ENCODE measurements at places on chromosomes 7 and 10.

GRCh38 chr7:17131983-17132655, 166.3 kb upstream of the AHR start:
- no peak for DNase-seq

DNA sequence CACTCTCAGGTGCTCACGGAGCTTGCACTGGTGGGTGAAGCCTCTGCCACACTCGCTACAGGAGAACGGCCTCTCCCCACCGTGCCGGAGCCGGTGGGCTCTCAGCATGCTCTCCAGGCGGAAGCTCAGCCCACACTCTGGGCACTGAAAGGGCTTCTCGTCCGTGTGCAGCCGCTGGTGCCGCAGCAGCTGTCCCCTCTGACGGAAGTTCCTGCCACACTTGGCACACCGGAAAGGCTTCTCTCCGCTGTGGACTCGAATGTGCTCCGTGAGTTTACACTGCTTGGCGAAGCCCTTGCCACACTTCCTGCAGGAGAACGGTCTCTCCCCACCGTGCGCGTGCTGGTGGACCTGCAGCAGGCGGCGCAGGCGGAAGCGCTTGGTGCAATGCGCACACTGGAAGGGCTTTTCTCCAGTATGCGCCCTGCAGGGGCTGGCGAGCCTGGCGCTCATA, 19.3 kb downstream of the ZNF786 start:
- DNase-seq = no peak

DNA sequence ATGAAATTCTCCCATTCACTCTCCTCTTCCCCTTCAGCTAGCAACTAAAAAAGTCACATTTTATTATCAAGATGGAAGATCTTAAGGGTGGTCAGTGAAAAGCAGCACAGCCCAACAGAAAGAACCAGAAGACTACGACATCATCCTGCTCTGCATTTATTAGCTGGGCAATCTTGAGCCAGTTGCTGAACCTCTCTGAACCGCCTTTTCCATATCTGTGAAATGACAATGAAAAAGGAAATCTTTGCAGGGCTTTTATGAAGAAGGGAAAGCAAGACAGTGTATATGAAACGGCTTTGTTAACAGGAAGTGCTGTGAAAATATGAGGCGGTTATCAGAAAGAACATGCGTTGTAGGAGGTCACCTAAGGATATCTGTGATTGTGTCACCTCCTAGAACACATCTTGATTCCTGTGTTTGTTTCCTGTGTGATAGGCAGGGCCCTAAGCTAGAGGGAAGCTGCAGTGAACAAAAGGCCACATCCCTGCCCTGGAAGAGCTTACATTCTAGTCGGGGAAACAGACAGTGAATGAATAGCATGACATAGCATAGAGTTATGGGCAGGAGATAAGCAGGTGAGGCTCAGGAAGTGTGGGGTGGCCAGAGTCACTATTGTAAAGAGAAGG, 36.0 kb upstream of the KCNMA1 start:
- no peak for DNase-seq

GRCh38 chr7:155296788-155297516, 726 bp upstream of the INSIG1 start:
- peak; percentile 84 for DNase-seq

DNA sequence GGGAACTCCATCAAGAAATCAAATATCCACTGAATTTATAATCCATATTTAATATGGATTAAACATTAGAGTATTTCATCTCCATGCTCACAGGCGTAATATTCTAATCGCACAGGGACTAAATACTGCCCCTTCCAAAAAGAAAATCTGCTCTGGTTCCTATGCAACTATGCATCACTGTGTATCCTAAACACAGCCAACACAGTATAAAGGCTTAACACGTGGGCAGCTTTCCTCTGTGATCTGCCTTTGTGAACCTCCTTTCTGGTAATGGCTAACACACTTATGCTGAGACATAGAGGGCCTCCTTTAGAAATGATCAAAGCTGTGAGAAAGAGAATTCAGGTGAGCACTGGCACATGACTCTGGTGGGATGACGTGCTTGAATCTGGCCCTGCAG, 110.2 kb downstream of the RAB11FIP2 start:
- DNase-seq = no peak

DNA sequence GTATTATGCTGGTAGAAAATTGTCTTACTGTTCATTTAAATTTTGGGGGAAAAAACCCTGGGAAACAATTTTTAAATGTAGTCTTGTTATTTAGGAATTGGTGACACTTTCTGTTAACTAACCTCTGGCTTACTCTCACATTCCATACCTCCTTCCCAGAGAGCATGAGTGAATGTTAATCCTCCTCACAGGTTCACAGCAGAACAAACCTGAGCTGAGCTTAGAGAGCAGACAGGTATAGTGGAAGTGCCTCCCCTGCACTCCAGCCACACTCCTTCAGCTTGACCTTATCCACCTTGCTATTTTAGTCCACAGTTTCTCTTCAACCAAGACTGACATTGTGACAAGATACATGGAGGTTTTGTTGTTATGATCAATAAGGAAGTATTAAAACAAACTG, 235.9 kb downstream of the FOXP2 start:
- DNase-seq = no peak

- no peak for DNase-seq
These were observed 465.4 kb downstream of the ETV1 start for GRCh38 chr7:13524076-13524475.

DNA sequence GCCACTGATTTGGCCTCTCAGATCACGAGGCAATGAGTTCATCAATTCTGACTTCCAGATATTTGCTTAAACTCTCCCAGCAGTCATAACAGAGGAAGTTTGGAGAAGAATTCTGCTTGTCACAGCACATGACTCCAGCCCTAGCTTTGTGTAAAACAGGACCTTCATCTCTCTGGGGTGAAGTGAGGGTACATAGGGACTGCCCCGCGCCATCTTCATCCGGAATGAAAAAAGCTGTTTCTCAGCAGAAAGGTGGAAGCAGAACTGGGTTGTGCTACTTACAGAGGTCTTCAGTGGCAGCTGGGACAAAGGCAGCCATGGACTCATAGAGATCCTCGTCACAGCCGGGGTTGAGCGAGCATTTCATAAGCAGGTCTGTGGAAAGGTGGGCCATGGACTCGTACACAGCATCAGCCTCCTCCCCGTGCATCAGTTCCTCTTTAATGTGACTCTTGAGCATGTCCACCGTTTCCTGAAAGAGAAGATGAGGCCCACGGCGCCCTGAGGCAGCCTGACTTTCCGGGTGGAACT, 58.4 kb upstream of the TM9SF3 start:
- no peak for DNase-seq

DNA sequence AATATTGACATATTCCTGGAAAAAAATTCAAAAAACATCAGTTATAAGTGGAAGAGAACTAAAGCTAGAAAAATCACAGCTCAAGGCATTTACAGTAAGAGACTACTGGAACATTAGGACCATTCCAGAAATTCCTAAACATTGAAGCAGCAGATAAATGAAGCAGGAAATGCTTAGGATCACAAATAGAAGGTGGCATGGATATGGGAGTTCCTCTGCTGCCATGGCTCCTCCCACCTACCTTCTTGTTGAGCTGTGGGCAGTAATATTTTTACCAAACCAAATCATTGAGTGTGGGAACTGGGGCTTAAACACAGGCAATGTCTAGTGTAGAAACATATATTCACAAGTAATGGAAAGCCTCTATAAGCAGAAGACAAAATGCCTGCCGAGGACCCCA, 292.8 kb downstream of the ANKRD7 start:
- DNase-seq = no peak

DNA sequence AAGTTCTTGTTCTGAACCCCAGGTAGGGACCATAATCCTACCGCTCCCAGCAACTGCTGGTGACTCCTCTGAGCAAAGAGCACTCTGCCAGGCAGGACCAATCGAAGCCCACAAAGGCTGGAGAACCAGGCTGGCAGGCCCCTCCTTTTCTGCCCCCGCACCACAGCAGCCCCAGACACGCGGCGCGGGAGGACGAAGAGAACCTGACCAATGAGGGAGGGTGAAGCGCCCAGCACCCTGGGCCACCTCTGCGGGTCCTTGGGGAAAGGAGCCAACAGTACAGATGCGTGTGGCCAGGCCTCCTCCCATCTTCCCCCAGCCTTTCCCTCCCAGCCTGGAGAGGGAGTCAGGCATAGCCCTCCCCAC, 25.9 kb downstream of the CTBP2 start:
- no peak for DNase-seq

DNA sequence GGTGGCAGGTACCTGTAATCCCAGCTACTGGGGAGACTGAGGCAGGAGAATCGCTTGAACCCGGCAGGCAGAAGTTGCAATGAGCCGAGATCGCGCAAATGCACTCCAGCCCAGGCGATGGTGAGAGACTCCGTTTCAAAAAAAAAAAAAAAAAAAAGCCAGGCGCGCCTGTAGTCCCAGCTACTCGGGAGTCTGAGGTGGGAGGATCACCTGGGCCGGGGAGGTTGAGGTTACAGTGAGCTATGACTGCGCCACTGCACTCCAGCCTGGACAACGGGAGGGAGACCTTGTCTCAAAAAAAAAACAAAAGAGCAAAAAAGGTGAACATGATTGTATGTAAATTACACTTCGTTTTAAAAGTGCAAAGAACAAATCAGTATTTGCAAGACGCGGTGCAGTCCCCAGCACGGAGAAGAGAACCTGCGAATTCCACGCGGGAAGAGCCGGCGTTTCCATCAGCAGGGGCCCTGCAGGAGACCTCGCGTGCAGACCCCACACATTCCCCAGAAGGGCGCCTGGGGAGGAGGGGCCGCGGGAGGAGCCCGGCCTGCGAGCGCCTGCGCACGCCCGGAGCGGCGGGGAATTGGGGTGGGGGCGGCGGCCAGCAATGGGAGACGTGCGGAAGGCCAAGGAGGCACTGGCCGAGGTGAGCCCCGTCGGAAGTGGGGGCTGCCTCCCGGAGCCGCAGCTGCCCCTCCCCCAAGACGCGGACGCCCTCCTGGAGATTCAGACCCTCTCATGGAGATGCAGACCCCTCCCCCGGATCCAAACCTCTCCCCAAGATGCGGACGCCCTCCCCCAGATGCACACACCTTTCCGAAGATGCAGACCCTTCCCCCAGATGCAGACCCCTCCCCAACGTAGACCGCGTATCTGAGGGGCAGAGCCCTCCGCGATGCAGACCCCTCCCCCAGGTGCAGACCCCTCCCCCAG, 16.7 kb upstream of the SUN1 start:
- no peak for DNase-seq

GRCh38 chr7:2445898-2446555, 30.2 kb downstream of the GRIFIN start:
- no peak for DNase-seq

- DNase-seq = no peak
These were observed 29.4 kb downstream of the SRRM3 start for GRCh38 chr7:76231071-76231470.
